ENCODE measurements at places on chromosomes 7 and 10.

DNA sequence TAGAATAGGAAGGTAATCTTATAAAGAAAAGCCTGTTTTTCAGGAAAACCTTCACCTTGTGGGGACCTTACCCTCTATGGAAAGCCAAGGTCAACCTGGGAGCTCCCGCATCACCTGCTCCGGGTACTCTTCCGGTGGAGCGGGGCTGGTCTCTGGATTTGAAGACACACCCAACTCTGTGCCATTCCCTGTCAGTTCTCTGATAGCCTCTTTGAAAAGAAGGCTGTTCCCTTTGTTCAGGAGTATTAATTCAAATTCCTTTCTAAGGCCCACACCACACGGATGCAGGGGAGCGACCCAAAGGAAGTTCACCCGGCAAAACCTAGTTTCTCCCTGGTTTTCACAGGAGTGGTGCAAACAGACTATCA is 10.7 kb downstream of the CTBP2 start:
- DNase-seq, result no peak

- no peak for DNase-seq
Measured at GRCh38 chr10:129760003-129760315, 204.1 kb downstream of the EBF3 start.

DNA sequence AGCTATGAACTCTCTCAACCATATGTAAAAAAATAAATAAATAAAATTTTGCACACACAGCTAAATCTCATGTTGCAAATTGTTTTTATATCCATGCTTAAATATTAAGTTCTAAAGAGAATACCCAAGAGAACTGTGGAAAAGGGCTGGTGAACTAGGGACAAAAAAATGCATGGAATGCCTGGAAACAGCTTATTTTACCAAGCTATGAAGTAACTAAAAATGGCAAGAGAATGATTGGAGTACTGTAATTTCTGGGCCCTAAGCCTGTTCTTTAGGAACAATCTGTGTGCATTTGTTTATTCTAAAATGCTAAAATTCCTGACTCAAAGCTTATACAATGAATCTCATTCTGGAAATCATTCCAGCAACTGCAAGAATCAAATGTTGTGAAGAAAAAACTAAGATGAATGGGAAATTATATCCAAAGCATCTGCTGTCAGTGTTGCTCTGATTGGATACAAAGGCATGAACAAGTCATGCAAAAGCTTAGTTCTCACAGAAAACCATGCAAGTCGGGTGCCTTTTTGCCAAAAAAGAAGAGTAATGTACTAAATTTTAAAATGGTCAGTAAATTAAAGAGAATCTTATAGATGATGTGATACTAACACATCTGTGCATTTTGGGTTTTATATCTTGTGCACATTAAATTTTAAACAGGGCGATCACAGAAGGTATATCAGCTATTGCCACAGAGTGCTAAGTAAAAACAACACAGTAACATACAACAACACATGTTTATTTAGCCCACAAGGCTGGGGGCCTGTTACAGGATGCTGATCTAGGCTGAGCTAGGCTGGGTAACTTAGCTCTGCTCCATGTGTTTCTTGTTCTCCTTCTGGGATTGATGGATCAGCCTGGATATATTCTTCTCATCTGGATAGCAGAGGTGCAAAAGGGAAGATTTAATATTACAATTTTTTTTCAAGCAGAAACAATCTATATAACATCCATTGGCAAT is 453.5 kb upstream of the SEMA3A start:
- DNase-seq, result no peak

- DNase-seq, result peak; percentile 22
Measured at GRCh38 chr7:65980478-65981250, 1.3 kb downstream of the GUSB start.

- no peak for DNase-seq
Measured at GRCh38 chr7:144763291-144763690, 72.6 kb downstream of the TPK1 start.

DNA sequence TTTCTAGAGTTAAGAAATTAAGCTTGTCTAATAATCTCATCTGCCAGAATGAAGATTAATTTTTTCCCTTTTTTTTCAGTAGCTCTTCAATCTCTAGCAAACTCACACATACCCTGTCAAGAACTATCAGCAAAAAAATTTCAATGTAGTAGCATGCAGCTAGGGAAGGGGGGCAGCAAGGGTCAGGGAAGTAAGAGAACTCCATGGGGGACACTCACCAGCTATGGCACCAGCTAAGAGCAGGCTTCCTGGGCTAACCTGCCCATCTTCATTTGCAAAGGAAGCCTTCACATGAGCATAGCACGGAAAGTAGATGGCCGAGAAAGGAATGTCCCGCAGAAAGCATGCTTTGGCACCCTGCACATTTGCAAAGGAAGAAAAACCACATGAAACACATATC is 190.4 kb downstream of the SLC25A13 start:
- no peak for DNase-seq

- no peak for DNase-seq
Measured at GRCh38 chr7:100400656-100401055, 27.4 kb downstream of the PILRA start.

GRCh38 chr7:33066771-33067170 is 4.2 kb upstream of the NT5C3A start:
- DNase-seq, result no peak

- no peak for DNase-seq
Measured at GRCh38 chr7:2243458-2243857, 1.4 kb downstream of the NUDT1 start.

- no peak for DNase-seq
Measured at GRCh38 chr10:37860494-37861190, 3.2 kb upstream of the ZNF248 start.

DNA sequence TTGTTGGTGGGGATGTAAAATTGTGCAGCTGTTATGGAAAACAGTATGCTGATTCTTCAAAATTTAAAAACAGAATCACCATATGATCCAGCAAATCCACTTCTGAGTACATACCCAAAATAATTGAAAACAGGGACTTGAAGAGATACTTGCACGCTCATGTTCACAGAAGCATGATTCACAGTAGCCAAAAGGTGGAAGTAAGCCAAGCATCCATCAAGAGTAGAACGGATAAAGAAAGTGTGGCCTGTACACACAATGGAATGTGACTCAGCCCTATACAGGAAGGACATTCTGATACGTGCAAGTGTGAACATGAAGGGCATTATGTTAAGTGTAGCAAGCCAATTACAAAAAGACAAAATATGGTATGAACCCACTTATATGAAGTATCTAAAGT is 696.7 kb upstream of the CELF2 start:
- no peak for DNase-seq

DNA sequence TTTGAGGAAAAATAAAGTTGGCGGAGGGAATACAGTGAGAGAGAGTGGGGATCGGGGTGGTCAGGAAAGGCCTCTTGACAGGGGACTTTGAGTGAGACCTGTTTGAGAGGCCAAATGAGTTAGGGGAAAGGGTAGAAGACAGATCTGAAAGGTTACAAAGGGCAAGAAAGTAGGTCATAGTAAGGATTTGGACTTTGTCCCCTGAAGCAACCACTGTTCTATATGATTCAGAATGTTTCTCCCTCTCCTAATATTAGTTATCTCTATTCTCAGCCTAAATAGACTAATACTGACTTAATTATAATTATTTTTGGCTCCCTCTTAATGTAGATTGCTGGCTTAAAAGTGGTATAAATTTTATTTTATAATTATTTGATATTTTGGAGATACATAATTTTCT is 88.0 kb downstream of the CTNNA3 start:
- no peak for DNase-seq

- no peak for DNase-seq
Measured at GRCh38 chr7:133150760-133151159, 68.9 kb upstream of the CHCHD3 start.

DNA sequence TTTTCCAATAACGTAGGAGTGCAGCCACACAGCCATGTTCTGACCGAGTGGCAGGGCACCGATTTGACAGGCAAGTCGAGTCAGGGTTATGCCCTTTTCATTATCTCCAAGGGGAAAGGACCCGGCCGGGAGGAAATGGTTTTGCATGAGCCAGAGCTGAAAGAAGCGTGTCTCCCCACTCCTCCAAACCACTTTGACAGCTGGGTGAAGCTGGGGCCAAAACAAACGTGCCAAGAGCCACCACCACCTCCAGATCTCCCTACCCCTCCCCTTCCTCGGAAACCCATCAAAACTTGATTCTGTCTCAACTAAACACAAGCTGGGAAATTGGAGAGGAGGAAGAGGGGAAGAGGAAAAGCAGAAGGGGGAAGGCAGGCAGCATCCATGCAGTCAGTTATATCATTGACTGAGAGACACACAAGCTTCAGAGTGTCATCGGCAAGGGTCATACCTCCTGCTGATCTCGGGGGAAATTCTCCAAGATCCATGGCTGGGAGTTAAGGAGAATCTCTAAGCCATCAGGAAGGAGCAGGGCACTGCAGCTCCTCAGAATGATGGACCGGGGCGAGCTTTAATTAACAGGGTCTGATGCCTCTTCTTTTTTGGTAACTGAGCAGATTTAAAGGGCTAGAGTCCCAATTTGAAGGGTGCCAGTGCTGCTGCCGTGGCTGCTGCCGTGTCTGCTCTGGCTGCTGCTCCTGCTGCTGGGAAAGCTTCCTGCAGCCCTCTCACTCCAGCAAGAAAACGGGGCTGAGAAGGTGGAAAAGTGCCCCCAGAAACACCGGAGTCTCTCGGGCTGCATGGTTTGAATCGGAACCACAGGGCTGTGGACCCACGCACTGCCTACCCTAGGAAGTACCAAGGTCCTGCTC is 34.7 kb upstream of the CALN1 start:
- no peak for DNase-seq

GRCh38 chr7:17020250-17020649 is 138.5 kb upstream of the AGR3 start:
- DNase-seq, result no peak

- DNase-seq, result no peak
Measured at GRCh38 chr10:64880546-64880945, 1359.3 kb downstream of the REEP3 start.

GRCh38 chr7:103348452-103348851 is 1.0 kb downstream of the PSMC2 start:
- DNase-seq, result no peak

GRCh38 chr7:80087051-80087770 is 47.4 kb upstream of the GNAI1 start:
- DNase-seq, result no peak

GRCh38 chr7:127678947-127679346 is 27.0 kb downstream of the SND1 start:
- no peak for DNase-seq

DNA sequence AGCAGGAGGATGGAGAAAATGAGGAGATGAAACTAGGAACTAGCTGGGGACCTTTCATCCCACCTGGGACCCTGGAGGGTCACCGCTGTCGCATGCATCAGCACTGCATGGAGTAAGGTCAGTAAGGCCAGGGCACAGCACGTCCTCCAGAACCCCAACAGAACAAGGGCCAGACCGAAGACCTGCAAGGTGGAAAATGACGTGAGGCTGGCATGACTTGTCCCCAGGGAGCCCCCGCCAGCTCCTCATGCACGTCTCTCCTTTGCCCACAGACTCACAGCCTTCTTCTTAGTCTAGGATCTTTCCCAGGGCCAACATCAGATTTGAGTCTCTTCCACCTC is 4.7 kb downstream of the ZNF488 start:
- DNase-seq, result no peak

DNA sequence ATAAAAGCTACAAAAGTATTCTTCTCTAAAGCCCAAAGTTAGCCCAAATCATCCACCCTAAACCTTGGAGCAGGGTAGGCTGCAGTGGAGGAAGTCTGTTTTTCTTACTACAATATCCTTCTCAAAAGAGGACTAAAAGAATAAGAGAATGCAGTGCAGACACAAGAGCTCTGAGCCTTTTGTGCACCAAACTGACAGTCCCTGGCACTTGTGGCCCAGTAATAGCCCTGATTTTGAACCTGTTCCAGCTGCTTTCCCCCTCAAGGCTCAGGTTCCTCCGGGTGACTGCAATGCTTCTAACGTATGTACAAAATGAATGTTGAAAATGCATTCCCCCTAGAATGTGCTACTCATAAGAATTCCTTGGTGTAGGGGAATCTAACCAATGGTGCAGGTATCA is 154.4 kb downstream of the JAZF1 start:
- DNase-seq, result no peak

DNA sequence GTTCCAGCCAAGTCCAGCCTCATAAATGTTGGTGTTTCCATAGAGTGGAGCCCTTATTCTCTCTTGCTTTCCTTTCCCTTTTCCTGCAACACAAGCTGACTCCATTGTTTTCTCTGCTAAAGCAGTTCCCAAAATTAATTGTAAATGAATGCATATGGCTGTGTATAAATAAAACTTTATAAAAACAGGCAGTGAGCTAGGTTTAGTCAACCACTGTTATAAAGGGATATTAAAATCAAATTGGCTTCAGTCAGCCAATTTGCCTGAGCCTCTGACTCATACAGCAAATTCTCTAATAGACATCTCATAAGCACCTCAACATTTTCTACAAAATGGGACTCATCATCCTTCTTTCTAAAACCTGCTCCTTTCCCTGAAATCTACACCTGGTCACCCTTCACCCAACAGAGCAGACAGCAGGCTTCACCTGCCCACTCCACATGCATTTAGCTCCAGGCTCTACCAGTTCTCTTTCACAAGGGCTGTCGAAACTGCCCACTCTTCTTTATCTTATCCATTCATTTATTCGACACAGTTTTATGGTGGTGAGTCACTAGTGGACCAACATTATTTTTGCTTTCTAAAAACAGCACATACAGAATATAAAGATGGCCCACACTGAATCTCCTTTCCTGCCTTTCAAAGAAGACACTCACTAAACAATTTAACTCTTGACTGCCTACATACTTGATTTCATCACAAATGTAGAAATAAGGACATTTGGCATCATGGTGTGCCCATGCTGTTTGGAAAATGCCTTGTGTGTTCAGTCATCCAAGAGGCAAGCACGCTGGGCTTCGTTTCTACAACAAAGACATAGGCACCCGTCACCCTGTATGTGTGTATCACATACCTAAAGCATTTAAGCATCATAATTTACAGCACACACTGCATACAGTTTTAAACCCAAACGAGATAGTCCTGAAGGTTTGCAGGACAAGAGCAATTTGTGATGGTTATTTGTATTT is 74.6 kb upstream of the C7orf33 start:
- DNase-seq, result no peak

- DNase-seq, result no peak
Measured at GRCh38 chr10:48639632-48640031, 34.8 kb upstream of the ARHGAP22 start.

- DNase-seq, result no peak
Measured at GRCh38 chr10:98411166-98411565, 3.8 kb downstream of the PYROXD2 start.

- no peak for DNase-seq
Measured at GRCh38 chr10:14192746-14193145, 138.0 kb downstream of the FRMD4A start.

DNA sequence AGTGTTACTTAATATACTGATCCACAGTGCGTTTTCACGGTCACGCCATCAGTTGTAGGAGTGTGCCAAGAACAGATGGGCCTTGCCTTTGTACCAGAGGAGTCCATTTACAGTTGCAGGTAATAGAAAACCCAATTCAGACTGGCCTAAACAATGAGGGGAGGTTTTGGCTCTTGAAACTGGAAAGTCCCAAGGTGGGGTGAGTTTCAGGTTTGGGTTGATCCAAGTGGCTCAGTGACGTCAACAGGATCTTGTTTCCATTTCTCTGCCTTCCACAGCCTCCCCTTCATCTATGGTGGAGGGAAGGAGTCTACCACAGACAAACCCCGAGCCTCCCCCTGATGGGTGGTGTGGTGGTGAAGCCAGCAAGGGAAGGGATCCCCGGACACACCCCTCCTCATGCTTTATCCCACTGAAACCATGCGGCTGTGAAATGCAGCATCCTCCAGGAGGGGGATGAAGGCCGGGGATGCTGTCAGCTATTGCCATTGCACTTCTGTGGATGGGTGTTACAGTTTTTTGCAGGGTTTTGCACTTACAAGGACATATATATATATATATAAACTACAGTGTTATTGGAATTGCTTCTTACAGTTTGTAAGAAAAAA is 14.8 kb upstream of the SH2D4B start:
- DNase-seq, result no peak

Data from activated CD4-positive, CD25-positive, alpha-beta regulatory T cell (primary cell).